CD4-positive, alpha-beta T cell treated with Interleukin-6 at 100 ng/mL for 8 hours (primary cell): ENCODE measurements at places on chromosomes 4 and X.

GRCh38 chrX:9291629-9292028 is 173.2 kb upstream of the TBL1X start:
- DNase-seq: no peak

DNA sequence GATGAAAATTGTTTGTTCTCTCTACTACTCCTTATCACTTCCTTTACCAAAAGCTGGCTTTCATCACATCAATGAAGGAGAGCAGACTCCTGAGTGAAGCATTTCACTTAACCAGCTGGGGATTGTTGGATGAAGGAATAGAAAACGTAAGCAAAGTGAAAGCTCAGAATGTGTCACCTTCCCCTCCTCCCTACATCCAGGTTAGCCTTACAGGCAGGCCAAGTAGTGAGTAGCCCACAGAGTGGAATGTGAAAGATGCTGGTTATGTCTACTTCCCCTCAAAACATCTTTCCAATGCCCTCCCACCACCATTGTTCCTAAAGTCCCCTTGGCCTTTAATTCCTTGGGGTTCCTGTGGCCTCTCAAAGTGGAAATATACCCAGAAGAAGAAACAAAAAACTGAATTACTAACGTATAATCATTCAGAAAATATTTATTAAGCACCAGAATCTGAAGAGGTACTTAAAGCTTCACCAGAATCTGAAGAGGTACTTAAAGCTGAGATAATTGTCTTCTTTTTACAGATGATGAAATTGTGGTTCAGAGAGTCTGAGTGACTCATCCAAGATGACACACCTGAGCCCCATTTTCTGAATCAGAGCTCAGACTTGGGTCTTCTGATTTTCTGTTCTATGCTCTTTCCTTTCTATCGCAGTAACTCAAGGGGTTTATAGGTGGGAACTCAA is 6.5 kb downstream of the P2RY4 start:
- DNase-seq: no peak

DNA sequence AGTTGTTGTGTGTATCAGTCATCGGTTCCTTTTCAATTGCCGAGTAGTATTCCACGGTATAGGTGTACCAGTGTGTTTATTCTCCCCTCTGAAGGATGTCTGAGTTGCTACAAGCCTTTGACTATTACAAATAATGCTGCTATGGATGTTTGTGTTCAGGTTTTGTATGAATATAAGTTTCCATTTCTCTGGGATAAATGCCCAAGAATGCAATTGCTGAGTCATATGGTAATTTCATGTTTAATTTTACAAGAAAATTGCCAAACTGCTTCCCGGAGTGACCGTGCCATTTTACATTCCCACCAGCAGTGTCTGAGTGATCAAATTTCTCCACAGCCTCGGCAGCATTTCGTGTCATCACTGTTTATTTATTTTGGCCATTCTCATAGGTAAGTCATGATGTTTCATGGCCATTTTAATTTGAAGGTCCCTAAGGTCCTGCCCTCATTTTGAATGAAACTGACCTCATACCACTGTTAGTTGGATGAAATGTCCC is 73.9 kb downstream of the IRF2 start:
- no peak for DNase-seq

GRCh38 chr4:41102414-41103092 is 111.8 kb downstream of the APBB2 start:
- DNase-seq: no peak

- no peak for DNase-seq
Measured at GRCh38 chr4:54449999-54450398, 207.8 kb upstream of the KIT start.

- no peak for DNase-seq
Measured at GRCh38 chr4:115781528-115782146, 668.2 kb upstream of the NDST4 start.

- DNase-seq: no peak
Measured at GRCh38 chrX:108199691-108200090, 108.1 kb downstream of the ATG4A start.

DNA sequence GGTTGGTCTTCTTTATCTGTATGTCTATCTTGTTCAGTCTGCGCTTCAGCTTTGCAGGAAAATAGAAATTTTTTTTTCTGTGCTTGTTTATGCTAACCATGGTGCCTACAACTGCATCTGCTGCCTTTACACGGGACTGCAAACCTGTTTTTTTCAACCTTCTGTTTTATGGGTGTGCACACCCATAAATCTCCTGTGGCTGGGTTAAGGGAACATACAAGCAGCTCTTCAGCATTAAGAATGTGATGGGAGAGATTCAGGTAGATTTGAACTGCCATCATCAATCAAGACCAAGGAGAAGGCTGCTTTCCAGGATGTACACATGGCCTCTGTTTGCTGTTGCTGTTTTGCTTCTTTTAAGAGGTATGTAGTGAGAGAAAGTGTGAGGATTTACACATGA is 502.9 kb downstream of the ANKRD50 start:
- no peak for DNase-seq

DNA sequence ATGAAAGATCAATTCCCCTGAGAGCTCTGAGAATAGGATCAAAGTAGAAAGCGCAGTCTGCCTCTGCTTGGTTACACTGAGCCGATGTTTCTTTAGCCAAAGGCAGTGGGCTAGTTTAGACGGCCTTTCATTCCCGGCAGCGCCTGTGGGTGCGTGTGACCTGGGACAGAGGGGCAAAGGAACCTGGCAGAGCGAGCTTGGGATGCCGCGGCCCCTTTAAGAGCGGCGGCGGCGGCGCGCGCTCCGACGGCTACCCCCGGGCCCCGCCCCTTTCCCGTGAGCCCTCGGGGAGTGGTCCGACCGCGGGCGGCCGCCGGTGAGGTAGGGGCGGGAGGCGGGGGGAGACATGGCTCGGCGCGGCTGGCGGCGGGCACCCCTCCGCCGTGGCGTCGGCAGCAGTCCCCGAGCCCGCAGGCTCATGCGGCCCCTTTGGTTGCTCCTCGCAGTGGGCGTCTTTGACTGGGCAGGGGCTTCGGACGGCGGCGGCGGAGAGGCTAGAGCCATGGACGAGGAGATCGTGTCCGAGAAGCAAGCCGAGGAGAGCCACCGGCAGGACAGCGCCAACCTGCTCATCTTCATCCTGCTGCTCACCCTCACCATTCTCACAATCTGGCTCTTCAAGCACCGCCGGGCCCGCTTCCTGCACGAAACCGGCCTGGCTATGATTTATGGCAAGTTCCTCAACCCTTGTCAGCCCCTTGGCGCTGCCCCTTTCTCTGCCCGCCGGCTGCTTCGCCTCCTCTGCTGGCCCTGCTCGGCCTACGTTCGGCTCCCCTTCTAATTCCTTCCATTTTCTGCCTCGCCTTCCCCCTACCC is at the start of gene SLC9A6:
Gene SLC9A6 (plus strand): TSS at position 279 of the 816 bp plus-strand sequence. CDS start 224 bp downstream, at position 503.
- peak; percentile 56 for DNase-seq

DNA sequence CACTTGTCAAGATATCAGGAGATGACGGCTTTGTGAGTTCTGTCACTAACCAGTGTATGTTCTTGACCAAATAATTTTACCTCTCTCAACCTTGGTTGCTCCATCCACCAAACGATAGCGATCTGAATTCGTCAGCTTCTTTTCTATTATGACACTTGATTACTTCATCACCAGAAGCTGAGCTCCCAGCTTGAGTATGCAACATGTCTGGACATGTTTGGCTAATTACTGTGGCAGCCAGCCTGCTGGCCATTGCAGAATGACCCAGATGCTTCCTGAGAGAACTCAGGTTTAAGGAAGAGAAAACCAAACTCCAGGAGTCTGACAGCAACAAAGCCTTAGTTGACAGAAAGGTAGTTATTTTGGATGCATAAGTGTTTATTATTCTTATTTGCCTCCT is 46.4 kb upstream of the PARM1 start:
- no peak for DNase-seq

DNA sequence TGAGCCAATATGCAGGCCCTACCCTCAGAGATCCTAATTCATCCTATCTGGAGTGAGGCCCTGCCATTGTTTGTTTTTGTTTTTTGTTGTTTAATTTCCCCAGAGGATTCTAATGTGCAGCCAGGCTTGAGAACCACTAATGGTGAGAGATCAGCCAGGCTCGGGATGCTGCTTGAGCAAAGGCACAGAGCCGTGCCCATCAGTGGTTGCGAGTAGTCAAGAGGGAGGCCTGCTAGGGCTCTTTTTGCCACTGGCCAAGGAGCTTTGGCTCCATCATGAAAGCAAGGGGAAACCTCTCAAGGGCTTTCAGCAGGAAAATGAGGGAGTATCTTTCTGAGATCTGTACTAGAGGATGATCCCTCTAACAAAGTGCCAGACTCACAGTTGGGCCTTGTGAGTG is 2.7 kb downstream of the TCEANC start:
- DNase-seq: no peak

- no peak for DNase-seq
Measured at GRCh38 chr4:159946983-159947615, 844.2 kb downstream of the RAPGEF2 start.

DNA sequence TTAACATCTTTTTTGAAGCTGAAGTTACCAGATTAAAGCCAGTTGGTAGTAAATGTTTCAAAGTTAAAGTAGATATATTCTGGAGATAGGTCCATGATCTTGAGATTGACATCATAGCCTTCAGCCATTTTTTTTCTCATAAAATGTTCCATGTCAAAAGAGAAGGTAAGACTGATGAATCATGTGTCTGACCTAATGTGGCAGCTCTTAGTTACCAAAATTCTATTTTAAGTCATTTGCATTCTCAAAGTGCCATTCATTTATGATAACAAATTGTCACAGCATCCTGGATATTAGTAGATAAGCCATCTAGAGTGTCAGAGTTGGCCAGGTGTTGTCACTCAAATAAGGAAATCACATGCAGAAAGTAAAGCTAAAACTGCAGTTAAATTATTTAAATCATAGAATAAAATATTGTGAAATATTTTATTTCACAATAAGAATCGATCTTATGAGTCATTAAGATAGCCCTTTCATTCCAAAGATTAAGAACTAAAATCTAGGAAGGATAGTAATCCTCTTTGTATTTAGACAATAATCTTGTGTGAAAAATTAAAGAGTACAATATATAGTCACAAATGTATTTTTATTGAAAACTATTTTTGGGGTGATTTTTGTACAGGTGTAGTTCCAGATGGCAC is 65.7 kb upstream of the ADAD1 start:
- DNase-seq: no peak

- DNase-seq: no peak
Measured at GRCh38 chr4:155889031-155889793, 14.3 kb upstream of the TDO2 start.

GRCh38 chr4:150598909-150599308 is 17.0 kb downstream of the MAB21L2 start:
- no peak for DNase-seq

DNA sequence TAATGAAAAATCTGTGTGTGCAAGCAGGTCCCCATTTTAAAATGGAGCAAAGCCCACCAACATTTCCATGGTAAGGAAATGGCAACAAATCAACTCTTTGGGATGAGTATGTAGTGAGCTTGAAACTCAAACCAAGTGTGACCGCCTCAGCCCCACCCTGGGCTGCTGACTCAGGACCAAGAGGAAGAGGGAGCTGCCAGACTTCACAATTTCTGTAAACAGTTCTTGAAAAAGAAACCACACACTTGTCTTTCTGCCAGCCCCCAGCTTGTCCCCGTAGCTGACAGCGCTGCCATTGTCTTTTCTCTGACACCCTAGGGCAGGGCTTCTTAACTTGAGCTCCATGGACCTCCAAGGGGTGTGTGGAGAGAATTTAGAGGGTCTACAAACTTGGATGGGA is 10.3 kb downstream of the RTL5 start:
- peak; percentile 65 for DNase-seq

- no peak for DNase-seq
Measured at GRCh38 chr4:62324215-62324614, 1124.1 kb downstream of the ADGRL3 start.

DNA sequence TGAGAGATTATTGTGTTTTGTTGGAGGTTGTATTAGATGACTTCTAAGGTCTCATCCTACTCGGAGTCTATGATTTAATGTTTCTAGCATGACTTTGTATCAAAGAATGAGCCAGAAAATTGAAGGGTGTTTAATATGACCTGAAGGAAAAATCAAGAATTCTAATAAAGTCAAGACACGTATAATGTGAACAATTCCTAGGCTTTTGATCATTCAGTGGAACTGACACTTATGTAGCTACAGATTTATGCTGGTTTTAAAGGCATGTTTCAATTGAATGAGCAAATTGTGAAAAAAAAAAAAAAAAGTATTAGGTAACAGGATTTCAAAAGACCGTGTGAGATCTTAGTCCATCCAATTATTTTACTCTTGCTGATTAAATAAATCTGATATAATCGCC is 64.9 kb downstream of the GRID2 start:
- DNase-seq: no peak

DNA sequence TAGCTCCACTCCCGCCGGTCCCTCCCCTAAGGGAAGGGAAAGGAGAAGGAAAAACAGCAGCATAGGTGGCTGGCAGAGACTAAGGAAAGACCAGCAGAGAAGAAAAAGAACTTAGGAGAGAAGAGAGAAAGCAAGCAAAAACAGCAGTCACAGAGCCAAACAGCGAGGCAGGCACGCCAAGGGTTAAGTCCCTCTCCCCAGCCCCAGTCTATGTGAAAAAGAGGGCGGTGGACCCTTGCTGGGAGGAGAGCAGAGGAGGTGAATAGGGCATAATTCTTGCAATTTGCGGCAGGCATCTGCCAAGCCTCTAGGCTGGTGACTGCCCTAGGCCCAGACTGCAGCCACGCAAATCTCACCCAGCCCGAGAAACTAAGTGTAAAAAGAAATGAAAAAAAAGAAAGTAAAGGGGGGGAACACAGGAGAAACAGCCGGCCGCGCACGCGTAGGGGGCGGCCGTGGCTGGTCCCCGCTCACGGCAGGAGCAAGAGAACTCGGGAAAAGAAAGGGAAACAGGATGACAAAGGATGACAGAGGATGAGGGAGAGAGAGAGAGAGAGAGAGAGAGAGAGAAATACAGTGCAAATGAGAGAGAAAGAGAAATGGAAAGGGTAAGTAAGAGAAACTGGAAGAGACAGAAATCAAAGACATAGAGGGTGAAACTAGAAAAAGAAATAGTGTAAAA is 48.6 kb downstream of the MAGEA9 start:
- DNase-seq: peak; percentile 6

- no peak for DNase-seq
Measured at GRCh38 chr4:135382280-135382959, 1180.8 kb upstream of the PABPC4L start.

DNA sequence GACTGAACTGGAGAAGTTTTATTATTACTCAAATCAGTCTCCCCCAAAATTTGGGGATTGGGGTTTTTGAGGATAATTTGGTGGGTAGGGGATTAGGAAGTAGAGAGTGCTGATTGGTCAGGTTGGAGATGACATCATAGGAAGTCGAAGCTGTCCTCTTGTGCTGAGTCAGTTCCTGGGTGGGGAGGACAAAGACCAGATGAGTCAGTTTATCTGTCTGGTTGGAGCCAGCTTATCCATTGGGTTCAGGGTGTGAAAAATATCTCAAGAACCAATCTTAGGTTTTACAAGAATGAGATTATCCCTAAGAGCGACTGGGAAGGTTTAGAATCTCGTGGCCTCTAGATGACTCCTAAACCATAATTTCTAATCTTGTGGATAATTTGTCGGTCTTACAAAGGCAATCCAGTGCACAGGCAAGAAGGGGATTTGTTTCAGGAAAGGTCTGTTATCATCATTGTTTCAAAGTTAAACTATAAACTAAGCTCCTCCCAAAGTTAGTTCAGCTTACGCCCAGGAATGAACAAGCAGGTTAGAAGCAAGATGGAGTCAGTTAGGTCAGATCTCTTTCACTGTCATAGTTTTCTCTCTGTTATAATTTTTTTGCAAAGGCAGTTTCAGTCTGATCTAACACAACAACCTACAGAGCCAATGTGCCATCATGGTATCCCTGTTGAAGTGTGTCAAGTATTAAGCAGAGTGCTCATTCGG is 274.5 kb downstream of the SLC7A11 start:
- no peak for DNase-seq
